CD8-positive, alpha-beta memory T cell (primary cell): ENCODE measurements at places on chromosomes 2 and 18. TPM values are rescaled to one million over a fixed set of nuclear protein-coding genes. Genes with fewer than 3 reads are reported as not detected.

GRCh38 chr2:70960833-70961647 lies 17.4 kb upstream of the ANKRD53 start:
- H3K27me3 ChIP-seq = peaks cover 16% of the 10 kb centered on the region
- peaks cover 6% of the 10 kb centered on the region for H3K4me1 ChIP-seq
- no peak overlapping the region for H3K4me3 ChIP-seq
- DNase-seq = no peak
- no peaks in the 10 kb centered on the region for H3K36me3 ChIP-seq

DNA sequence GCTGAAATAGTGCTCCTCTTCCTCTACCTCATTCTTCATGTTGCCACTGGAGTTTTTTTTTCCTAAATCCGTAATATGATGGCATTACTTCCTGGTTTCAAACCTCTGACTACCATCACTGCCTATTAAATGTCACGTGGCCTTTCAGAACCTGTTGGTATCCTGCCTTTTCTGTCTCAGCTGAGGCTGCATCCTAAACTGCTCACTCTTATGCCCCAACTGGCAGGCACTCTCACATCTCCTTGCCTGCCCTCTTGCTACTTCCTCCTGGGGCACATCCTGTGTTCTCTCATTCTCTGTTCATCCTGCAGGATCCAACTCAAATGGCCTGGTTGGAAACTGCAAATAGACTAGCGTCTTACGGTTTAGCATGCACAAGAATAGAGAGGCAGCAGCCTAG lies 468.1 kb upstream of the FANCL start:
- no peak for DNase-seq
- H3K4me1 ChIP-seq = no peaks in the 10 kb centered on the region
- no peaks in the 10 kb centered on the region for H3K36me3 ChIP-seq
- H3K4me3 ChIP-seq = no peak overlapping the region

DNA sequence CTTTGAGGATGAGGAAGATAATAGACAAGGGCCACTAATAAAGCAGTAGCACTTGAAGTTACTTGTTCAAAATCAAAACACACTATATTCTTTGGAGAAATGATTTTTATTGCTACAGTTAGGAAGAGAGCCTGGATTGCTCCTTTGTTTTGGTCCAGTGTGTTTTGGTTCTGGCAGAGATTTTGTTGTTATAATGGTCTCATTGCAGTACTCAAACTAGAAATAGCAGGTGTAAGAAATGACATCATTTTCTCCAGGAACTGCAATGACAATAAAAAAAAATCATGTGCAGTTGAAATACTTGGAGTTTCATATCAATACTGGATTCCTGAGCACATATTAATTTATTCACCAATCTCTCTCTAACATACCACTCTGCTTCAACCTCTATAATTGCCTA lies 490.3 kb downstream of the CCDC85A start:
- DNase-seq = no peak
- no peaks in the 10 kb centered on the region for H3K4me1 ChIP-seq
- H3K27me3 ChIP-seq = no peaks in the 10 kb centered on the region
- no peak overlapping the region for H3K27ac ChIP-seq

GRCh38 chr18:77234504-77235365 lies 14.9 kb upstream of the GALR1 start:
- H3K27me3 ChIP-seq = peaks cover 4% of the 10 kb centered on the region
- no peaks in the 10 kb centered on the region for H3K36me3 ChIP-seq
- no peak overlapping the region for H3K4me3 ChIP-seq
- H3K27ac ChIP-seq = no peak overlapping the region
- H3K4me1 ChIP-seq = no peaks in the 10 kb centered on the region

The GALR1 gene
- total RNA-seq = not detected

The NLRC4 gene
- 0.16 TPM for total RNA-seq

The SPC25 gene
- total RNA-seq = 24.1 TPM

The NFATC1 gene
- 46.7 TPM for total RNA-seq
